ENCODE measurements at places on chromosomes 2 and 18.

GRCh38 chr18:5214583-5215351 lies 17.7 kb upstream of the AKAIN1 start:
- H3K36me3 ChIP-seq, result no peaks in the 10 kb centered on the region
- H3K4me3 ChIP-seq, result no peak overlapping the region
- H3K27ac ChIP-seq, result no peak overlapping the region
- no peaks in the 10 kb centered on the region for H3K4me1 ChIP-seq
- no peaks in the 10 kb centered on the region for H3K27me3 ChIP-seq

GRCh38 chr2:64323197-64323596 lies 130.8 kb upstream of the LGALSL start:
- no peak for DNase-seq
- H3K36me3 ChIP-seq, result no peaks in the 10 kb centered on the region
- H3K27ac ChIP-seq, result no peak overlapping the region
- H3K4me3 ChIP-seq, result no peak overlapping the region
- peaks cover 9% of the 10 kb centered on the region for H3K27me3 ChIP-seq

DNA sequence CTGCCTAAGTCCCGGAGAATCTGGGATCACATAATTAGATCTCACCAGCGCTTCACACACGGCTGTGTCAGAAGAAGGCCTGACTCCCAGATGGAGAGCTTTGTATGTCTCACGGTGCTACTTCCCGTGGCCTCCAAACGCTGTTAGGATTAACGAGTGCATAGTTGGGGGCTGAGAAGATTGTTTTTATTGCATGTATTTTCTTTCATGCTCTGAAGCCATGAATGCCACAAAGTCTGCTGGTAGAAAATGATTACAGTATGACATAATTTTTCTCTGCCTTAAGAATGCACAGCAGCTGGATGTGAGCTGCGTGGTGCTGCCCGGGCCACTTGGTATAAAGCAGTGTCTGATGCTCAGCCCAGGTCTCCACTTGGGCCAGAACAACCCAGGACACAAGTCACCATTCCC lies 166.5 kb downstream of the SEPTIN10 start:
- H3K27ac ChIP-seq, result no peak overlapping the region
- H3K4me3 ChIP-seq, result no peak overlapping the region

DNA sequence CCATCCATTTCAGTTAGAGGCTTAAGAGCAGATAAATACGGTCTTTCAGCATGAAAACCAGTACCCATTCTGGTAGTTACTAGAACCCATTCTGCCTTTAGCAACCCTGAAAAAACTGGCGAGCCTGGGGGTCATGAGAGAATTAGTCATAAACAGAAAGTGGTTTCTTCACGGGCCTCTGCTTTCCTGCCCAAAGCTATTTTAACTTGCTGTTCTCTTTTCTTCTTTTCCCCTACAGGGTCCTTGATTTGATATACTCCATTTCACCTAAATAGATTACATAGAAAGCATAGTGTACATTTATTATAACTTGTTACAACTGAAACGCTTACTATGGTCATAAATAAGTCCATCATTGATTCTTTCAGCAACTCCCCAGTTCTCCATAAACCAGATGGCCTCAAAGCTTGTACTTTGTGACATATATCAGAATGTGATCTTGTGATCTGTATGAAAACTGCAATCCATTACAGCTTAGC lies 48.3 kb downstream of the WDFY1 start:
- no peak for DNase-seq
- H3K36me3 ChIP-seq, result peaks cover 15% of the 10 kb centered on the region
- no peak overlapping the region for H3K4me3 ChIP-seq
- no peaks in the 10 kb centered on the region for H3K27me3 ChIP-seq

DNA sequence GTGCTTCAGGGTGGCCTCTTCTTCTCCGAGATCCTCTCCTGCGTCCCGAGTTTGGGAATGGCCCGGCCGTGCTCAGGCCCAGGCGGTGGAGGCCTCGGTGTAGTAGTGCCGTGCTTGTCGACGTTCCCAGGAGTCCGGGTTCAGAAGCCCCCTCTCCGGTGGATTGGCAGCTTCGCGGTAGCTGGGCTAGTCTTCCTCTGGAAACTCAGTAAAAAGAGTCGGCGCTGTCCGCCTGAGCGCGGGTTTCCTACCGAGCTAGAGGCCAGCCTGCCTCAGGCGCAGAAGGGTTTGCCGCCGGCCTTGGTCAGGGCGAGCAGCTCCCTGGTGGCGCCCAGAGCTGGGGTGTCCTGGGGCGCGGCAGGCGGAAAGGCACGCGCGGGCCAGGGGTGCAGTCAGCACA lies 3.2 kb downstream of the RALBP1 start:
- no peak overlapping the region for H3K27ac ChIP-seq
- DNase-seq, result no peak
- H3K36me3 ChIP-seq, result peaks cover 10% of the 10 kb centered on the region
- H3K27me3 ChIP-seq, result no peaks in the 10 kb centered on the region
- no peak overlapping the region for H3K4me3 ChIP-seq
- H3K4me1 ChIP-seq, result peaks cover 9% of the 10 kb centered on the region
